ENCODE measurements at places on chromosomes 6 and 20.

- DNase-seq = no peak
Measured at GRCh38 chr6:148723484-148723883, 23.3 kb upstream of the UST start.

GRCh38 chr6:65075705-65076230 is 631.3 kb downstream of the EYS start:
- DNase-seq = no peak

GRCh38 chr6:74925683-74926082 is 280.2 kb downstream of the COL12A1 start:
- no peak for DNase-seq

- DNase-seq = no peak
Measured at GRCh38 chr20:49727478-49727877, 13.8 kb upstream of the B4GALT5 start.

GRCh38 chr6:32761072-32761471 is 2.3 kb downstream of the HLA-DQB2 start:
- DNase-seq = no peak

- DNase-seq = no peak
Measured at GRCh38 chr20:6562111-6562510, 205.4 kb upstream of the BMP2 start.

GRCh38 chr6:43877463-43878126 is 107.6 kb downstream of the VEGFA start:
- DNase-seq = no peak

All from NCI-H1417 (cell line).